ENCODE measurements at places on chromosomes 3 and 15. TPM values are rescaled to one million over a fixed set of nuclear protein-coding genes. Genes with fewer than 3 reads are reported as not detected.

The USP19 gene
- 61.7 TPM for total RNA-seq

The ESYT3 gene
- 0.16 TPM for total RNA-seq

The GPR176 gene
- 58.8 TPM for total RNA-seq

The TXNRD3 gene
- total RNA-seq: 14.7 TPM

The FAM43A gene
- total RNA-seq: 15.5 TPM

The GOLGA6L10 gene
- 1.1 TPM for total RNA-seq

The EXD1 gene
- total RNA-seq: not detected

The COLQ gene
- total RNA-seq: 0.43 TPM

The TGM5 gene
- not detected for total RNA-seq

The NGRN gene
- 42.9 TPM for total RNA-seq

The NAA80 gene
- 2.2 TPM for total RNA-seq

The SPRED1 gene
- 50.1 TPM for total RNA-seq

The MAN2A2 gene
- 11.2 TPM for total RNA-seq

The GOLGA6L7 gene
- not detected for total RNA-seq

The SLC7A14 gene
- total RNA-seq: 3.3 TPM

The DNASE1L3 gene
- total RNA-seq: not detected

The SHC4 gene
- 4.2 TPM for total RNA-seq

The SAXO2 gene
- total RNA-seq: 0.32 TPM

The SEMA3G gene
- 0.26 TPM for total RNA-seq

The PATL2 gene
- 1.4 TPM for total RNA-seq

The FAM107A gene
- total RNA-seq: 0.16 TPM

The CYP11A1 gene
- 0.79 TPM for total RNA-seq

The OXTR gene
- 0.32 TPM for total RNA-seq

The BFSP2 gene
- not detected for total RNA-seq

The CPA3 gene
- not detected for total RNA-seq

The NANOGP8 gene
- total RNA-seq: not detected

The SV2B gene
- under 0.01 TPM for total RNA-seq

The ZDHHC19 gene
- not detected for total RNA-seq

The CFAP92 gene
- total RNA-seq: under 0.01 TPM

The CD96 gene
- total RNA-seq: under 0.01 TPM

The FOXL2 gene
- total RNA-seq: under 0.01 TPM

The NKTR gene
- 27.8 TPM for total RNA-seq

The MEGF11 gene
- total RNA-seq: not detected

The HRG gene
- total RNA-seq: not detected

The PAQR5 gene
- total RNA-seq: 2.8 TPM
